ENCODE measurements at places on chromosomes 5 and 9.

- DNase-seq = no peak
These were observed 133.2 kb upstream of the PHYKPL start for GRCh38 chr5:178365501-178366440.

DNA sequence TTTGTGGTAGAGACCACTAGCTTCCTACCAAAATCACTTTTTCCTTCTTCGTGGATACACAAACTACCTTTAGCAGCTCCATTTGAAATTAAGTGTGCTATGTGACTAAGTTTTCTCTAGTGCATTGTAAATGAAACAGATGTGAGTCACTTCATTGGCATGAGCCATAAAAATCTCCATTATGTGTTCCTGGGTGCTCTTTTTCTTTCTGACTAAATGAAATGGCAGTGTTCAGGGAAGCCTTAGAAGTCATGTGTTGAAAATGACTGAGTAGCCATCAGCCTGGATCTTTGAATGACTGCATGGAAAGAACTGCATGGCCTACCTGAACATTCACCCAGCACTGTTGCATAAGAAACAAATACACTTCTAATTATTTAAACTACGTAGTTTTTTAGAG, 107.9 kb downstream of the NDUFAF2 start:
- DNase-seq = no peak

GRCh38 chr5:58683567-58683966, 100.7 kb downstream of the RAB3C start:
- no peak for DNase-seq

- no peak for DNase-seq
These were observed 26.2 kb downstream of the PTCD2 start for GRCh38 chr5:72346398-72346797.

DNA sequence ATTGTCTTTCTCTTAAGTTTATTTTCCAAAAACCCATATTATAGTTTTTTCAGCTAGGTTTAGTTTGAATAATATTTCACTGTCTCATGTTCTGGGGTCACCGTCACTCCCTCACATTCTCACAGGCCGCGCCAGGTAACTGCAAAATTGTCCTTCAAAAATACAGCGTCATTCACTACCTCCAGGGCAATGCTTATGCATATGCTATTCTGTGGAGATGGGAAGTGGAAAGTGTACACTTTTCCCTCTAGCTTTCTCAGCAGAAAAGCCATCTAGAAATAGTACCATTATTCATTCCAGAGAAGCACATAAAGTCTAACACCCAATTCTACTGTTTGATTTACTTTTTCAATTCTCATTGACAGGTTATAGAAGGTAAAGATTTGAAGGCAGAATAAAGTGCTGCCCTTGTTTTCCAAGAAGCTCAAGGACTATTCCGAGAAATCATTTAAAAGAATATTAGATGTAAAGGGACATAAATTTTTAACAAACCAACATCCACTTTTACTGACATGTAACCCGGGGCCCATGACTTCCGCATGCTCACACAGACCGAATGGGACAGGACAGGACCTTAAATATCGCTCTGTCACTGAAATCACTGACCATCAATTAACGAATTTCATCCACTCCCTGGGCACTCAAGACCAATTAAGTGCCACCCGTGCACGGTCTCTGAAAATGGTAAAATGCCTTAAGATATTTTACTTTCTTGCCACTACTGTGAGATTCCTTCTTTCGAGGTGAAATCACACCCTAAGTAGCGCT, 720 bp downstream of the NUDT12 start:
- DNase-seq = no peak

GRCh38 chr9:112252194-112252593, 77.1 kb upstream of the SUSD1 start:
- no peak for DNase-seq

DNA sequence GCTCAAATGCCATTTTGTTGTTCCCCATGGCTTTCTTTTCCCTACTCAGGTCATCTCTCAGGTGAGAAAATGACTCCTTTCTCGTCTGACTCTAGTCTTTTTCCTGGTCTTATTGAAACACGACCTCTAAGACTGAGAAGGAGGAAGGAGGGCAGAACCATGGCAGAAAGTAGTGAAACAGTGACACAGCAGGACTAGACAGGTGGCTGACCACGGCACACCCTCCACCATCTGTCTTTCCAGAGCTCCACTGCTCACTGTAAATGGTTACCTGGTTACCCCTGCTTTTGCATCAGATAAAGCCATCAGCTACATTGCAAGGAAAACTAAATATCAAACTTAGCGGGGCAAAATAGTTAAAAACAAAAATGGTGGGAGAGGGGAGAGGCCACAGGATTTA, 30.9 kb downstream of the NR4A3 start:
- no peak for DNase-seq

GRCh38 chr9:102114557-102114956, 376.1 kb upstream of the GRIN3A start:
- no peak for DNase-seq

DNA sequence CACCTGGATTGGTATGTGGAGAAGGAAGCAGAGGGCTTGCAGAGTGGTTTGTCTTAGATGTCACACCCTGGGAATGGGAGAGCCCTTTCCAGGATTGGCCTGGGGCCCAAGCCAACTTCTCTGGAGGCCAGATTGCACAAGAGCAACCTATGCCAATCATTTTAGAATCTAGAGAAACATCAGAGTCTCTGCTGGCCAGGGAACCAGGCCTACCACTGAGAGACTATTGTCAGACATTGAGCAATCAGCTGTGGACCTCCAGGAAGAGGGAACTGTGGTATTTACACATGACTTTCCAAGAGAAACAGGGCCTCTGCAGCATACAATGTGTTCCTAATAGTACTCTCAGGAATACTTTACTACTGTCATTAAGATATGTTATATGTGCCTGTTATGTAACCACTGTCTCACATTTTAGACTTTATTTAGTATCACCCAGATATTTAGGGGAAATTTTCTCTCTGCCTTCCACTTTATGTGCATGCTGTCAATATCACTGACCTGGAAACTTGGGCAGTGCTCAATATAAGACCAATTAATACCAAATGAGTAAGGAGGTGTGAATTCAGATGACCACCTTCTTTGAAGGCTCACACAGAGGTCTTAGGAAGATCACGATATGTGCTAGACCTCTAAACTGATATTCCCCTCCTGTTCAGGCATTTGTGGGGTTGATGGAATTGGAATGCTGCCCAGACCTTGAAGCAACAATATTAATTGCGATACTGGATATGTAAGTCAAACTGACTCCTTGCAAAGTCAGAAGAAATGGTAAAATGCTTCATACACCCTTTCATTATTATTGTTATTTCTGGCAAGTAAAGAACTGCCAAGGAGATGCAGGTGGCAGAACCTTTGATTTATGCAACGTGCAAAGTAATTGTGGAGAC, 20.5 kb upstream of the CCL28 start:
- no peak for DNase-seq

DNA sequence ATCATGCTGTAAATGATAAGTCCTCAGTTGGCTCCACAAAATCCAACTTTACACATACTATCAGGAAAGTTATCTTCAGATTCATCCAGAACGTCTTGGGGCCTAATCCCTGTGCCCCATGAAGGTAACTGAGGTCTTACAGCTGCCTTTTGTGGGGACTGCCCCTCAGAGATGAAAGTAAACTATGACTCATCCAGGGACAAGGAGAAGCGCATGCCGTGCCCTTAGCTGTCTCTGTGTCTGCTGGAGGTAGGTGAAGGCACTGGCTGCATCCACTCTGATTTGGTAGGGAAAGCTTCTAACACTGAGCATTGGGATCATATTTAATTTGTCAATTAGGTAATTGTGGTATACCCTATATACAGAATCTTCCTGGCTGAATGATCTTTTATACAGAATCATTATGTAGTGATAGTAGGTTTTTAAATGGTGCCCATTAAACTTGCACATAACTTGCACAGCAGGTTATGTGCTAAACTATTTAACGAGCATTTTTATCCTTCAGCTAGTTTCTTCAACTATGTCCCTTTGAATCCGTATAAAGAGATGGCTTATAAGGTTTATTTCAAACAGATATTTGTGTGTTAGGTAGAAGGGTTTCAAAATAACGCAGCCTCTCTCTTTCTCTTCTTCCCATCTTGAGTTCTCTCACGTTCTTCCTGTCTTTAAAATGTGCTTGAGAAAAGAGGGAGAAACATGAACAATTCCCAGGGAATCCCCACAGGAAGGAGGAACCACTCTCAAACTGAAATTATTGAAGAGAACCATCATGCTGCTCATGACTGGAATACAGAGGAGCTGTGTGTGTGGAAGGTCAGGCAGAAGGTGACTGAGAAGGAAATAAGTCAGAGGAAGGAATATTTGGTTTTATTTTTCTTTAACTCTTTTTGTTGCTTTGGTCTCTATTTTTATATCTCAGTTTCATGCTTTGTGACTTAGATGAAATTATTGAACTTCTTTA, 250.9 kb downstream of the CD180 start:
- no peak for DNase-seq

DNA sequence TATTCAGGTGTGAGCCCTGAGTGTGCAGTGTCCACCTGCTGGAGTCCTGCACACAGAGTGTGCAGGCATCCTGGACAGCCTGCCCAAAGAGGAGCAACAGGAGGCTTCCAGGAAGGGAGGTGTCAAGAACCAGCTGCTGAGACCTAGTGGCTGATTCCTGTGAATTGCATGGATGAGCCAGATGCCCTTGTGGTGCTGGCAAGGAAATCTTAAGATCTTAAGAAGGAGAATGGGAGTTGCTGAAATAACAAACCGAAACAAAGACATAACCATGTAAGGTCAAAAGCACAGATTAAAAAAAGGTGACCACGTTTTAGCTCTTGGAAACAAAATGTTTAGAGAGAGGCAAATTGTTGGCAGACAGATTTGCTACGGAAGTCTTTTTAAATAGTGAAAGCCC, 29.3 kb upstream of the RPS23 start:
- no peak for DNase-seq

GRCh38 chr9:134971696-134972095, 54.0 kb upstream of the FCN1 start:
- no peak for DNase-seq

GRCh38 chr5:14768508-14769365, 102.8 kb downstream of the ANKH start:
- no peak for DNase-seq

DNA sequence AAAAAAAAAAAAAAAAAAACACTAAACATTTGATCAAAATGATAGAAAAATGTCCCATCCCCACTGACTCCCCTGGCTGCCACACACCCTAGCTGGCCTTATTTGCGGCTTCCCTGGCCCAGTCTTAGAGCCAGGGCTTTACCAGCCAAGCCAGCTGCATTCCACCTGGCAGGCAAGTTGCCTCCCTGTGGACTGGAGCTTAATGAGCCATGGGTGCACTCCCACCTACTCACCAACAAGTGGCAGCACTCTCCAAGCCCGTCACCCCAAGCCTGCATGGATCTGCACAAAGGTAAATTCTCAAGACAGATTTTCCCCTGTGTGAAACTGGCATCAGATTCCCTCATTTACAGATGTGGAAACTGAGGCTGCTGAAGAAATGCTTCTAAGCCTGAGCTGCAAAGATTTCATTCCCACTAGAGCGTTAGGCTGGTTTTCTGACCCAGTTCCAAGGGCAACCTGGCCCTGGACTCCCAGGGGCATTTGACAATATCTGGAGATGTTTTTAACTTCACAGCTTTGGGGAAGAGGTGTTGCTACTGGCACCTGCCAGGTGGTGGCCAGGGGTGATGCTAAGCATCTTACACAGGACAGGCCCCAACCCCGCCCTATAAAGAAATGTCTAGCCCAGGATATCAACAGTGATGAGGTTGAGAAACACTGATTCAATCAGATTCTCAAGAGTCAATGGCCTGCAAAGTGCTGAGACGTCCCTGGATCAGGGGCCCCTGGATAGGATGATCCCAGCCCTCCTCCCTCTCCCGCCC, 21.9 kb upstream of the VDAC1 start:
- no peak for DNase-seq

DNA sequence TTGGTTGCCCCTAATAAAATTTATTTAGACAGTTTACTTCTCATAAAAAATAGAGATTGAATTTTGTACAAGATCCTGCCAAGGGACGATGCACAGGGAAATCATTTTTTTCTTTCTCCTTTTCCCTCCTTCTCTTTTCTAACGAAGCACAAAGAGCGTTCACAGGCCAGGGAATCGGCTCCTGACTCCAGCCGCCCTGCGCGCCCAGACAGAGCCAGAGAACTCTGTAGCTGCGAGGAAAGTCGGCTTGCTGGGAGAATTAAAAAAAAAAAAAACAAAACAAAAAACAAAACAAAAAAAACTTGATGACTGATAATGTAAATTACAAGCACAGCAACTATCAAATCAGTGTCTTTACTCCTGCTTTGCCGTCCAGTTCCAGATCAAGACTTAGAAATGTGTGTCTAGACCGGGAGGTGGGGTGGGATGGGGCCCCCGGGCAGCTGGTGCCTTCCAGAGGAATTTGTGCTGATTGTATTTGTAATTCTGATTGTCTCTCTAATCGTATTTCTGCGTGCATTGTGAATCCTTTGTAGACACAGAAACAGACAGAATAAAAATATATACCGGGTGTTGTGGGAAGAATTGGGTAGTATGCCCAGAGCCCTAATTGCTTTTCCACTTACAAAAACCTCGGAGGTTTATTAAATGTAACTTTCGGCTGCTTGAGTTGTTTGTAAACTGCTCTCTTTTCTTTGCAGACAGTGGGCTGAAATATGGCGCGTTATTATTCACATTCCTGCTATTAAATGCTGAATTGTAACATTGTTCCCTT, 3.6 kb upstream of the OTP start:
- DNase-seq = no peak

GRCh38 chr9:97593960-97594359, 39.2 kb downstream of the TSTD2 start:
- no peak for DNase-seq

- no peak for DNase-seq
These were observed 297.1 kb upstream of the CD180 start for GRCh38 chr5:67493676-67494075.

- DNase-seq = no peak
These were observed 26.6 kb upstream of the CREBRF start for GRCh38 chr5:173029499-173029921.

GRCh38 chr5:146331423-146331822, 7.2 kb upstream of the POU4F3 start:
- no peak for DNase-seq

All from cortex of kidney (tissue), 1 donor.